ENCODE measurements at places on chromosomes 12 and 14. TPM values are rescaled to one million over a fixed set of nuclear protein-coding genes. Genes with fewer than 3 reads are reported as not detected.

RTL1 gene
- total RNA-seq, result 0.33 TPM

SERPINA12 gene
- total RNA-seq, result not detected

KLHDC1 gene
- total RNA-seq, result 0.25 TPM

JPH4 gene
- total RNA-seq, result not detected

PPM1H gene
- 8.2 TPM for total RNA-seq

EFS gene
- not detected for total RNA-seq
